ENCODE measurements at places on chromosomes 13 and 19.

DNA sequence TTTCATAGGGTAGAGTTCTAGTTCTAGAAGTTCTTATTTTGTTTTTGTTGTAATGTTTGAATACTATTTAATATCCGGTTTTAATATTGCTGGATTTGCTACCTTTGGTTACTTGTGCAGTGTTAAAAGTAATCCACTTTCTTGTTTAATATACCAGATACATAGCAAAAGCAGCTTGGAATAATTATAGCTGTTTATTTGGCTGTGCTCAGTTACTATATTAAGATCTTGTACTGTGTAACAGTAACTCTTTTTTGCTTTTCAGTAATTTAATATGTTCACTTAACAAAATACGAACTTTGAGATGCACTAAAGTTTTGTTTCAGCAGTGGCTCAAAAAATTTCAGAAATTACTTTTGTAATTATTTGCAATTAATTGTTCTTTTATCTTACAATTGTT is 50.9 kb downstream of the AKAP11 start:
- peaks cover 3% of the 10 kb centered on the region for H3K36me3 ChIP-seq
- DNase-seq: no peak
- no peak overlapping the region for H3K27ac ChIP-seq
- no peaks in the 10 kb centered on the region for H3K27me3 ChIP-seq
- H3K4me3 ChIP-seq: no peak overlapping the region
- no peaks in the 10 kb centered on the region for H3K4me1 ChIP-seq

DNA sequence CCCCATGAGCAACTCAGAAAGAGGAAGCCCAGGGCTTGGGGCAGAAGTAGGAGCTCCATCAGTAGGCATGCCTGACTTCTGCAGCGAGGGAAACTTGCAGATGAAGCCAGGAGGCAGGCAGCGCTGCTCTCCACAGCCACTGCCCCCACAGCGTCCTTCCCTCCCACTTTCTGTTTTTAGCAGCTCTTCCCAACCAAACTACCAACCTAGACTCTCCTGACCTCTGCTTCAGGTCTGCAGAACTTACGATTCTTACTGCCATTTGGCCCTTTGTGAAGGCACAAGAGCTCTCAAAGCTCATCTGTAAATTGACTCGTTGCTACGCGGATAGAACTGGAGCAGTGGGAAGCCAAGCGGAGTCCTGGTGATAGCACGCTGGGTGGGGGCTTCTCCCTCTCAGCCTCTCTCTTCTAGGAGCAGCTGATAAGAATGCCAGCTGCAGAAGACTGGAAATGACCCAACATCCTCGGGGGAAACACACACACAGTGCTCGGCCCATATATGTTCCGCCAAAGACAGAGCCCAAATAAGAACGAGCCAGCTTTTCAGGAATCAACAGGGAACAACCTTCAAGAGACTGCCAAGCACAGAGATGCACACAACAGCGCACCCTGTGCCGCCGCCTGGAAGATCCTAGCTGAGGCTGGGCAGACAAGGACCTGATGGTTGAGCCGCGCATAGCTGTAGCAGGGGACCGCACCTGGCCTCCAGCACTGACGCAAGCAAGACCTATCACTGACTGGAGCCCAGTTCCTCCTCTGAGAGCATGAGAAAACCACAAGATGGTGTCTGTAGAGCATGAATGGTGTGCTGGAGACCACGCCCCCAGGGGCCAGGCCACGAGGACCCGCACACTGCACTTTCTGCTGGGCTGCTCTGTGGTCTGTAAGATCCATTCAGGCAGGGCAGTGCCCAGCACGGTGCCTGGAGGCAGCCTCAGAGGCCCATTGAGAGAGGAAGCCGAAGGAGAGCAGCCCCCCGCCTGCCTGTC is 15.9 kb upstream of the SLC35E1 start:
- H3K36me3 ChIP-seq: no peaks in the 10 kb centered on the region
- H3K4me1 ChIP-seq: peaks cover 81% of the 10 kb centered on the region
- H3K27me3 ChIP-seq: no peaks in the 10 kb centered on the region

DNA sequence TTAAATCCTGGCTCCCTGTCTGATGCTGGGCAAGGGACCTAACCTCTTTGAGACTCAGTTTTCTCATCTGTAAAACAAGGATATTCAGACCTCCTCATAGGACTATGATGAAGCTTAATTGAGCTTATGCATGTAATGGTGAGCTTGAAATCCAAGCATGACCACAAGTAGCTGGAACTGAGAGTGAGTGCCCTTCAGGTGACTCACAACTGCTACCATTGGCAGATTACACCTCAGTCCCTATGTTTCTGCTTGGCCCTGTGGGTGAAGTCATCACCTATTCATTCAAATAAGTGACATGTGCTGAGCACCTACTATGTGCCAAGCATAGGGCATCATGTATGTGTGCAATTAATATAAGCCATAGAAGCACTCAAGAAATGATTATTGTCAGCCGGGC is 25.7 kb downstream of the NOVA2 start:
- peaks cover 15% of the 10 kb centered on the region for H3K27me3 ChIP-seq
- H3K36me3 ChIP-seq: no peaks in the 10 kb centered on the region
- H3K27ac ChIP-seq: no peak overlapping the region
- peaks cover 7% of the 10 kb centered on the region for H3K4me1 ChIP-seq

DNA sequence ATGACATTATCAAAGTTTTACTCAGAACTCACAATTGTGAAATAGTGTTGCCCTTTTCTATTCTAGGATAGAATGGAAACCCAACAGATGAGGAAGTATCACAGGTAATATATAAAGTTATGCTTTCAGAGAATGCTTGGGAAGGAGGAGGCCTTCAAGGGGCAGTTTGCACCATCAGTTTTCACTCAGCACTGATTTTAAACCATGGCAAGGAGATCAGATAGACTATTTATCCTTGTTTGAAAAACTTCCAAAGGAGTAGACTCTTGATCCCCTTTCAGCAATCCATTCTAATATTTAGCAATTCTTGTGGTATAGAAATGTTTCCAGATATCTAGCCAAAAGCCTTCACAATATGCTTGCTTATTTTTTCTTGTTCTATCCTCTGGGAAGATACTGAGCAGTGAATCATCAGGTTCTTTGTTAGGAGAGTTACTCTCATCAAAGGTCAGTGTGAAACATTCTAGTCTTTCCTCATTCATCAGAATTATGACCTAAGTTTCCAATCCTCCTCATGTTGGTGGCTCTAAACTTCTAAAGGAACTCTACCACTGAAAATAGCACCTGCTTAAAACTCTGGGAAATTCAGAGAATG is 3.8 kb downstream of the GPC6 start:
- no peak overlapping the region for H3K4me3 ChIP-seq
- no peaks in the 10 kb centered on the region for H3K36me3 ChIP-seq
- no peak for DNase-seq
- H3K4me1 ChIP-seq: no peaks in the 10 kb centered on the region

DNA sequence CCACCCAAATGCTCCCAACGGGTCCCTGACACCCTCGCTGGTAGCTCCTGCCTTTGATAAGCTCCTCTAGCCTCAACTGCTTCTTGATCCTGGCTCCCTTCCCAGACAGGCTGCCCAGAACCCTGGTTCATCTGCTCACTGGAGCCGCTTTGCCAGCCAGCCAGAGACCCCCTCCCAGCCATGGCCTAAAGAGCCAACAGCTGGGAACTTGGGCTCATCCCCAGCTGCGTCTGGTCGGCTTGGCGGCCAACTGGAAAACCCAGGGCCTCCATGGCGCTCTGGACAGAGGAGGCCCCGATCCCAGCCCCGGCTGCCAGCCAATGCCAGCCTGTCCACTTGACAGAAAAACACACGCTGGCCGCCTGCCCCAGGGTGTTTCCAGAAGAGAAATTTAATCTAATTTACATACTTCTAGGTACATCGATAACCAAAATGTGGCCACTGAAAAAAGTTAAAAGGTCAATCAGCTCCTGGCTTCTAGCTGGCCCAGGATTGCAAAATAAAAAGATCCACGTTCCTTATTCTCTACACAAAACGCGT is 3.0 kb upstream of the AKAP8L start:
- no peaks in the 10 kb centered on the region for H3K27me3 ChIP-seq
- no peak overlapping the region for H3K27ac ChIP-seq
- DNase-seq: no peak
- peaks cover 25% of the 10 kb centered on the region for H3K4me1 ChIP-seq
- no peak overlapping the region for H3K4me3 ChIP-seq

DNA sequence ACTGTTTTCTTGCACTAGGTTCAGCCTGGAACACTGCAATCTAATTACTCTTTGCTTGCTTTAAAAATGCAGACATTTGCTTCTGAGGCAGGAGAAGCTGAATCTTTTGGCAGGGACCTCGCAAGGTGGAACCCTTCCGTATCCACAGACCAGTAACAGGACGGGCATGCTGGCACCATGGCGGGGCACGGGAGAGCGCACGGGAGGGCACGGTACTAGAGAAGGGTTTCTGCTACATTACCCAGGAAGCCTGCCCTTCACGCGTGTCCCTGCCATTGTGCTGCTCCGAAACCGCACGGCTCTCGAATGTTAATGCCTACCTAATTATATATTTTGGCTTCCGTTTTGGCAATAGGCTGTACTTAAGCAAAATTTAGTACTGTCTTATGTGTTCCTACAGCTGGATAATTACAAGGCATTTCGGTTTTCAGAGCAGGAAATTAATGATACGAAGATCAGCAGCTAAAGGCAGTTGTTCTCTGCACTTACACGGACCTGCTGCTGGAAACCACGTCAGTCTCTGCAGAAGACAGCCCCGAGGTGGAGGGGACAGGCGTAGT is 430.4 kb downstream of the IRS2 start:
- H3K27ac ChIP-seq: no peak overlapping the region
- H3K4me3 ChIP-seq: no peak overlapping the region
- no peaks in the 10 kb centered on the region for H3K27me3 ChIP-seq

DNA sequence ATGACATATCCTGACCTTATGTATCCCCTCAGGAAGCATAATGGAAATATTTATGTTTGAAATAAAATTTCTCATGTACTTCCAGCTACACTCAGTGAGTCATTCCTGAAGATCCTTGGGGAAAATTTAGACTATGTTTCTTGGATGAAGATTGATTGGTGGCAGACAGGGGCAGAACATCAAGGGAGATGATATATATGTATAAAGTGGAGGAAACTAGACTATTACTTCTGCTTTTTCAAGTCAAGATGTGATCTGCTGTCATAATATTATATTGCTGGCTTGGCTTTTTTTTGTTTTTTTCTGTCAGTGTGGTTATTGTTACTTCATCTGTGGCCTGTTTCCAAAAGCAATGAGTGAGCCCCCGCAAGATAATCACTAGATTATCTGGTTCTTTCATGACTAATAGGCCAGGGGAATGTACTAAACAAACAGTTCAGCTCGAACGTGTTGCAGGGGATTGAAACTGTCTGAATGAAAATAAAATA is 87.2 kb upstream of the TNFSF11 start:
- H3K4me3 ChIP-seq: no peak overlapping the region
- no peaks in the 10 kb centered on the region for H3K36me3 ChIP-seq
- H3K4me1 ChIP-seq: no peaks in the 10 kb centered on the region
- no peak overlapping the region for H3K27ac ChIP-seq

GRCh38 chr13:108427355-108427754 is 157.8 kb downstream of the TNFSF13B start:
- no peak for DNase-seq
- H3K4me1 ChIP-seq: no peaks in the 10 kb centered on the region
- no peaks in the 10 kb centered on the region for H3K36me3 ChIP-seq
- H3K4me3 ChIP-seq: no peak overlapping the region
- no peaks in the 10 kb centered on the region for H3K27me3 ChIP-seq

GRCh38 chr13:24502533-24503378 is 9.8 kb downstream of the PARP4 start:
- no peak overlapping the region for H3K27ac ChIP-seq
- peaks cover 10% of the 10 kb centered on the region for H3K4me1 ChIP-seq
- DNase-seq: no peak

DNA sequence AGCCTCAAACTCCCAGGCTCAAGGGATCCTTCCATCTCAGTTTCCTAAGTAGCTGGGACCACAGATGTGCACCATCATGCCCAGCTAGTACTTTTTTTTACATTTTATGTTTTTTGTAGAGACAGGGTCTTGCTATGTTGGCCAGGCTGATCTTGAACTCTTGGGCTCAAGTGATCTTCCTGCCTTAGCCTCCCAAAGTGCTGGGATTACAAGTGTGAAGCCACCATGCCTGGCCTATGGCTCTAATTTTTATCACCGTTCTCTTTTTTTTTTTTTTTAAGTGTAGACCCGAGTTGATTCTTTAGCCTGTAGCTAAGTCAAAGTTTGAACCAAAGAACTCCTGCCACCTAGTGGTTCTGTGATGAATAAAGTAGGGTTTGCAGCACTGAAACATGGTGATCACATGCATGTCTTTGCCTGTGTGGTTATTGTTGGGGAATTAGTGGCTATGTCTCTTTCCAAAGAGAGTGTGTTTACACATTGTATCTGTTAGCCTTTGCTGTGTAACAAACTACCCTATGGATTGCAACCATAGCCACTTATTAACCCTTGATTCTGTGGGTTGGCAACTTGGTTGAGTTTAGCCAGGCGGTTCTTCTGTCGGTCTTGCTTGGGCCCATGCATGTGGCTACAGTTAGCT is 11.6 kb downstream of the NFILZ start:
- peak; percentile 72 for DNase-seq
- H3K27me3 ChIP-seq: peaks cover 7% of the 10 kb centered on the region
- no peaks in the 10 kb centered on the region for H3K36me3 ChIP-seq
- H3K4me3 ChIP-seq: no peak overlapping the region

- peaks cover 79% of the 10 kb centered on the region for H3K4me1 ChIP-seq
- H3K27me3 ChIP-seq: no peaks in the 10 kb centered on the region
- peaks cover 41% of the 10 kb centered on the region for H3K36me3 ChIP-seq
- no peak for DNase-seq
- peak overlapping the region; percentile 70 for H3K4me3 ChIP-seq
Measured at GRCh38 chr19:58556622-58557220, 1.7 kb downstream of the UBE2M start.

DNA sequence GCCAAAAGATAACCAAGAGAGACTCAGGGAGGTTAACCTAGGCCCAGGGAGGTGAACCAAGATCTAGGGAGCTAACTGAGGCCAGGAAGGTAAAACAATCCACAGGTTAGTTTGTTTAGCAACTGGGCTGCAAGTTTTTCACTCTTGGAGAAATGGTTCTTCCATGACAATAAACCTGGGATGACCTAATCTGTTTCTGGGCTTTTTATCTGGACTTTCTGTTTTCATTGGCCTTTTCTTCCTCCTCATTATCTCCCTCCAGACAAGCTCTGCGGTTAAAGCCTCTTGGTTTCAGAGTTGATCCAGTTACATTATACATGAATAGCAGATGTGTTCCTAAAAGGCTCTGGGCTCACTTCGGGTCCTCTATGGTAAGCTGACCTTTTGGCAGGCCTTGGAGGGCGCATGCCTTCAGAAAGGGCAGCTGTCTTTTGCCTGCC is 44.2 kb downstream of the PCDH8 start:
- H3K4me3 ChIP-seq: no peak overlapping the region
- H3K4me1 ChIP-seq: no peaks in the 10 kb centered on the region
- no peaks in the 10 kb centered on the region for H3K27me3 ChIP-seq
- DNase-seq: no peak
- H3K27ac ChIP-seq: no peak overlapping the region

DNA sequence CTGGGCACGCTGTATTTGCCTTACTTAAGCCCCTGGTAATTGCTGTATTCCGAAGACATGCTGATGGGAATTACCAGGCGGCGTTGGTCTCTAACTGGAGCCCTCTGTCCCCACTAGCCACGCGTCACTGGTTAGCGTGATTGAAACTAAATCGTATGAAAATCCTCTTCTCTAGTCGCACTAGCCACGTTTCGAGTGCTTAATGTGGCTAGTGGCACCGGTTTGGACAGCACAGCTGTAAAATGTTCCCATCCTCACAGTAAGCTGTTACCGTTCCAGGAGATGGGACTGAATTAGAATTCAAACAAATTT is 676 bp downstream of the BRCA2 start:
- H3K36me3 ChIP-seq: no peaks in the 10 kb centered on the region
- H3K27me3 ChIP-seq: no peaks in the 10 kb centered on the region
- DNase-seq: no peak
- H3K27ac ChIP-seq: peak overlapping the region; percentile 100
- peaks cover 15% of the 10 kb centered on the region for H3K4me1 ChIP-seq

GRCh38 chr19:1815605-1816529 is 3.8 kb upstream of the ATP8B3 start:
- no peak overlapping the region for H3K4me3 ChIP-seq
- DNase-seq: no peak
- H3K27ac ChIP-seq: no peak overlapping the region
- peaks cover 22% of the 10 kb centered on the region for H3K4me1 ChIP-seq

All from CD4-positive, alpha-beta T cell (primary cell).